ENCODE measurements at places on chromosomes 6 and 20.
A peak's percentile ranks its signal among the peaks of the same experiment; 100 is the strongest.

- no peak for DNase-seq
These were observed 4.5 kb upstream of the CD109 start for GRCh38 chr6:73691512-73691911.

DNA sequence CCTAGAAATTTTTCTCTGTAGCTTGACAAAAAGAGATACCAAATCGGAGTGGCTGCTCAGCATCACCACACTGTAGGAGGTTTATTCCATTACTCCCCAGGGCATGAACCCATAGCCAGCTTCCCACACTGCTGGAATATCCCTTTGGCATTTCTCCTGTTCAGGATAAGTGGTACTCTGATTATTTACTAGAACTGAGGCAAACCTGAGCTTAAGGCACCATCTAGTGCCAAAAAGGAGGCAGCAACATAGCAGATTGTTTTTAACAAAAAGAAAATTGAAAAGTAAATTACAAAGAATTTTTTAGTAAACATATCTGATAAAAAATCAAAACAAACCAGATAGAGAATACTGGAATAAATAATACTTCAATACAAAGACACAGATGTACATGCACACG, 181.7 kb downstream of the WDR27 start:
- no peak for DNase-seq

GRCh38 chr6:44525761-44526351, 138.3 kb downstream of the CDC5L start:
- DNase-seq = no peak

DNA sequence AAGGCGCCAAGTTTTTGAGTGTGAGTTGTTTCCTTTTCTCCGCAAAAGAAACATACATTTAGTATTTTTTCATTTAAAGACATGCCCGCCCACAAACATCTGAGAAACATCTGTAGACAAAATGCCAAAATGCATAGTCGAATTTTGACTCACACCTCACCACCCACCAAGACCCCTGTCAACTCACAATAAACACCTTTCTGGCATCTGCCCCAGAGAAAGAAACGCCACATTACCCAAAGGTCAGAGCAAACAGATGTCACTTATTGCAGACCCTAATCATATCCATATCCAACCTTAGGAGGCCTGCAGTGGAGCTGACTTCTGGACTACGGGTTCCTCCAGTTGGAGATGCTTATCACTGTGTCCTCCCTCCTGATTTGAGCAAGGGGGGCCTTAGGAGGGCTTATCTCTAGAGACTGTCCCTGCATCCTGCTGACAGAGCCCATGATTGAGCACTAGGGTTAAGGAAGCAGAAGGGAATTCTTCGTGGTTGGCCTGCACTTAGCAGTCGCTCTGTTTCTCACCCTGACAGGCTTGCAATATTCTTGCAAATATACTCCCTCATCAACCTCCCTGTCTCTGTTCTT, 90.5 kb upstream of the TBX18 start:
- no peak for DNase-seq

DNA sequence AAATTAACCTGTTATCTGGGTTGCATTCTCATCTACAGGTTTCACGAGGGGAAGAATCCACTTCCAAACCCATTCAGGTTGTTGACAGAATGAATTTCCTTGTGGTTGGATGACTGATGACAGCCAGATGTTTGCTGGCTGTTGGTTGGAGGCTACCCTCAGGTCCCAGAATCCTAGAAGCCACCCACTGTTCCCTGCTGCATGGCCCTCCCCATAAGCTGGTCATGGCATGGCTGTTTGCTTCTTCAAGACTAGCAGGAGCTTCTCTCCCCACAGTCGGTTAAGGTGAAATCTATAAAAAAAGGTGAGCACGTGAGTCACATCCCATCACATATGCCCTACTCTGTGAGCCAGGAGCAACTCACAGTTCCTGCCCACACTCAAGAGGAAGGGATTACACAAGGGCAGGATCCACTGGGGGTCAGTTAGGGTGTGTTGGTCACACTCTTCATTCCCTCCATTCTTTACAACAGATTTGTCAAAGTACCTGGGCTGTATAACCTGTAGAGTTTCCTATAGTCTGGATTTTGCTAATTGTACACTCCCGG, 19.5 kb upstream of the RPS10 start:
- DNase-seq = no peak

DNA sequence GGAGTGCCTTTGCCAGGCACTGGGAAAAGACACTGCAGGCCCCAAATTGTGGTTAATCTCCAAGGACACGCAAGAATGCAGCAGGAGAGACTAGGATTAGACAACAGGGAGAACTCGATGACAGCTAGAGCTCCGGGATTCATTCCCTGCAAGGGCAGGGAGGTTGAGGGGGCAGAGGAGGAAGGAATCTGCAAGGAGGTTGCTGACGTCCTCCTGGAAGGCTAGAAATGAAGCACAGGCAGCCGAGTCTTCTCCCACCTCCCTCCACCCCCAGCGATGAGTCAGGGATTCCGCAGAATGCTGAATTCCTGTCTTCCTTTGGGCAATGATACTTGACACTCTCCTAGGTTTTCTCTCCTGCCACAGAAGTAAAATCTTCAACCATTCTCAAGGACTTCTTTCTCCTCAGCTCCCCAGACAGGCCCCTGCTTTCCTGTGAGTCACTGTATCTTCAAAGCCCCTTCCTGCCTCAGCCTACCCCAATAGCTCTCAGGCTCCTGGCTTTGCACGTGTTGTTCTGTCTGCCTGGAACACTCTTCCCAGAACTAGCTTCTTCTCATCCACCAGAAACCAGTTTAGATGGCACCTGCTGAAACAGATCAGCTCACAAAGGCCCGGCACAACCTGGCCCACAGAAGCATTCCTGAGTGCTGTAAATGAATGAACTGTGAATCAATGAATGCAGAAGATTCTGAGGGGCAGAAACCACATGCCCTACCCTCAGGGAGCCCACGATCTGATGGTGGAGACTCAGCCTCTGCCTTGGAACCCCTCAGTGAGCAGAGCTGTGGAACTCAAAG, 85.6 kb downstream of the MRPL14 start:
- no peak for DNase-seq

- DNase-seq = no peak
These were observed 259.3 kb upstream of the FAM83B start for GRCh38 chr6:54587277-54587676.

GRCh38 chr6:11854408-11855165, 76.0 kb upstream of the ADTRP start:
- no peak for DNase-seq

GRCh38 chr6:87705070-87705691, 3.1 kb upstream of the AKIRIN2 start:
- no peak for DNase-seq

GRCh38 chr6:33731035-33731434, 15.7 kb downstream of the IP6K3 start:
- DNase-seq = no peak

- DNase-seq = no peak
These were observed 71.9 kb downstream of the GJA10 start for GRCh38 chr6:89966228-89966544.

- DNase-seq = no peak
These were observed 108.3 kb upstream of the PHACTR1 start for GRCh38 chr6:12608016-12608860.

- no peak for DNase-seq
These were observed 2.2 kb upstream of the SIRT5 start for GRCh38 chr6:13572240-13572639.

- DNase-seq = no peak
These were observed 227.9 kb downstream of the LAMA2 start for GRCh38 chr6:129110690-129111343.

GRCh38 chr6:10266061-10266460, 148.8 kb downstream of the TFAP2A start:
- DNase-seq = no peak

DNA sequence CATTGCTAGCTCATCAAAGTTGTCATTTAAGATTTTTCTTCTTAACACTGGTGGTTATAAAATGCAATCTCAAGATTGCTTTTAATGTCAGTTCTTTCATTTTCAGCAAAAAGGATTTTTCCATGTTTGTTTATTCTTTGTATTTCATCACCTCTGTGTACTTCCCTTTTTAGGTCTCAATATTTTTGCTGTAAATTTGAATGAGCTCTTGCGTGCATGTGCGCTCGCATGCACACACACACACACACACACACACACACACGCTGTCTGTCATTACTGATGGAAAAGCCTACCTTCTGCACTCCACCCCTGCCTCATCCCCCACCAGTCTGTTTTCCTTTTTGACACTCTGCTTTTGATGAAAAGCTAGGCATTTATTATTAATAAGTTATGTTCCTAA, 85.3 kb upstream of the FYN start:
- DNase-seq = no peak

DNA sequence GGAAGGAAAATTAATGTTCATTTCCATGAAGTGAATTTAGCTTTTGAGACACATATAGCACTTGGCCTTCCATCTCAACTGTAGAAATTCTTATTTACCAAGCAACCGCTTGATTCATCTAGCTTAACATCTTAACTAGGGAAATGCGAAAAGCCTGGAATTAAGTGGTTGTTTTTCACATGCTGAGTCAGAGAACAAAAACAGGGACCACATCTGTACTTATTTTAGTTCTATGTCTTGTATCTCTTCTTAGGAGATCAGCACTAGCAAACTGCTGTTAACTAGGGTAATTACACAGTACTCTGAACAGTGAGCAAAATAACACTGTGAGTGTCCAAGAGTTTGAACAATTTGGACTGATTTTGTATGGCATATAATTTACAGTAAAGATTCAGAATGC, 590.9 kb upstream of the NRSN1 start:
- no peak for DNase-seq

DNA sequence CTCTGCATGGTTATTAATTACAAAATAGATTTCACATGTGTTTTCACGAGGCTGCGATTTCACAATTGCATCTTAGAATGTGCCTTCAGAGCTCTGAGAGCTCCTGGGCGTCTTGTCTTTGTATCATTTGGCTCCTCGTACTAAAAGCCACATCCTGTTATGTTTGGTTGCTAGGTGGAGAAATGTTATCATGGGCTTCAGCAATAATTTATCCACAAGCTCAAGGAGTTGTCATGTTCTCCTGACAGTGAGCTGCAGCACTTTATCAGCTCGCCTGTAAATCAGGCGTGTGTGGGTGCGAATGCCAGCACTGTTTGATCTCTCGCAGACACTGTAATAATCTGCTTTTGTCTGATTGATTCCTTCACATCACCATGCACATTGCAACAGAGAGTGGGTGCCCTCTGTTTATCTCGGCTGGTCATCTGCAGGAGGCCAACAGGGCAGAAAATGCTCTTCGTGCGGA, 218.6 kb upstream of the ZFP64 start:
- DNase-seq = peak; percentile 9

DNA sequence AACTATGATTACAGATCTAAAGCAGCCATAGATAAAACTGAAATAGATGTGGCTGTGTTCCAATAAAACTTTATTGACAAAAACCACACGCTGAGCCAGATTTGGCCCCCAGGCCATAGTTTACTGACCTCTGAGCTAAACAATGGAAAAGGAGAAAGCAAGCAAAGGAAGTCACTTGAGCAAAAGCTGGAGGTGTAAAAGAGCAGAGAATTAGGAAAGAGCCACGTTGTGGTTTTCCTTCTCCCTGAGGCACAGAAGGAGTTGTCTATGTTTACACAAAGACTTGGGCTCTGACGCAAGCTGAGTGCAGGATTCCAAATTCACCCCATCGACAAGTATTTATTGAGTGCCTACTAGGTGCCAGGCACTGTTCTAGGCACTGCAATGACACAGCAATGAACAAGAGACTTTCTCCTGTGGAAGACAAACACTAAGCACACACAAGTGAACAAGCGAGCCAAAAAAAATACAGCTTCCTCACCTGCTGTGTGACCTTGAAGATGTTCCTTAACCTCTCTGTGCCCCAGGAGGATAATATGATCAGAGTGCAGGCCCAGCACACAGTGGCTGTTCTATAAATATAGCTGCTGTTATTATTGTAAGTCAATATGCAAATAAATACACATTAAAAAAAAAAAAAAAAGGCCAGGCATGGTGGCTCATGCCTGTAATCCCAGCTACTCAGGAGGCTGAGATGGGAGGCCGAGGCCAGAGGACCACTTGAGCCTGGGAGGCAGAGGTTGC, 75.4 kb upstream of the PTPN1 start:
- DNase-seq = no peak

DNA sequence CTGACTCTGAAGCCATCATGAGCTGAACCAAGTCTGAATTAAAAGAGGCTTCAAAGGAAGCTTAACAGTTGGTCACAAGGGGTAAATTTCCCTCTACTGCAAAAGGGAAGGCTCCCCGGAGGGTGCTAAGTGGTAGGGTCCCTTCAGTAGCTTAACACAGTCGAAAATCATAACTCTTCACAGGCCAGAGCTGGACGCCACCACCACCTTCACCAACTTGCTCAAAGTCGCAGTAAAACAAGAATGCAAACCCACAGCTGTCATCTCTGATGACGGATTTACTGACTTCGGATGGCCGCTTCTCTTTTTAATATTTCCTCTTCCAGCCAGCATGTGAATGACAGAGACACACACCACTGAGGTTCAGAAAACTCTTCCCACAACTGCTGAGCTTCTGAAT, 144.7 kb upstream of the FBXL4 start:
- DNase-seq = no peak

DNA sequence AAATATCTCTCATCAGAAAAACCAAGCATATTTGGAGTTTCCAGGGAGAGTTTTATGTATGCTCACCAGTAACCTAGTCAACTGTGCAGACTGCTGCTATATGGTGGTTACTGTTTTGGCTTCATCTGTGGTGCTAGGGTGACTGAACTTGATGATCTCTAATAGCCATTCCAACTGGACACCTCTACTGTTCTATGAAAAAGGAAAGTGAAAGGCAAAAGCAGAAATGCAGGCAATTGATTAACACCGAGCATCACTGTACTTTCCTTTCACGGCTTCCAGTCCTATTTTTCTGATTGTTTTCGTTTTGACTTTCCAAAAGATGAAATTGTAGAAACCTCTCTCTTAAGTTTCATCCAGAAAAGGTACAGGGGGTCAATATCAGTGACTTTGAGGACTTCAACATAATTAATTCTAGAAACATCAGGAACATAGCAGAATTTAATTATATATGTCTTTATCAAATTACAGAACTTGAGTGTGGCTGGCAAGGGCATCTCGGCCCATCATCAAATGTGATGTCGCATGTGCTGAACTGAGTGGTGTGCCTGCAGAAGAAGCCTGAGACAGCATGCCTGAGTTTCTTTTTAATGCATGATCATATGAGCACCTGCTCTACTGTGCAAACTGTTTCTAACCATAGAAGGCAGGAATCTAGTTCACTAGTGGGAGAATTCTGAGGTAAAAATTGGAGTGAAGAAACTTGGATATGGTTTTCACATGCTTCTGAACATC, 464.3 kb upstream of the FLRT3 start:
- DNase-seq = no peak
